ENCODE measurements at places on chromosomes 1 and 21. TPM values are rescaled to one million over a fixed set of nuclear protein-coding genes. Genes with fewer than 3 reads are reported as not detected.

Gene AKIRIN1
- 39.3 TPM for total RNA-seq

Gene KCNJ15
- total RNA-seq: 0.80 TPM

DNA sequence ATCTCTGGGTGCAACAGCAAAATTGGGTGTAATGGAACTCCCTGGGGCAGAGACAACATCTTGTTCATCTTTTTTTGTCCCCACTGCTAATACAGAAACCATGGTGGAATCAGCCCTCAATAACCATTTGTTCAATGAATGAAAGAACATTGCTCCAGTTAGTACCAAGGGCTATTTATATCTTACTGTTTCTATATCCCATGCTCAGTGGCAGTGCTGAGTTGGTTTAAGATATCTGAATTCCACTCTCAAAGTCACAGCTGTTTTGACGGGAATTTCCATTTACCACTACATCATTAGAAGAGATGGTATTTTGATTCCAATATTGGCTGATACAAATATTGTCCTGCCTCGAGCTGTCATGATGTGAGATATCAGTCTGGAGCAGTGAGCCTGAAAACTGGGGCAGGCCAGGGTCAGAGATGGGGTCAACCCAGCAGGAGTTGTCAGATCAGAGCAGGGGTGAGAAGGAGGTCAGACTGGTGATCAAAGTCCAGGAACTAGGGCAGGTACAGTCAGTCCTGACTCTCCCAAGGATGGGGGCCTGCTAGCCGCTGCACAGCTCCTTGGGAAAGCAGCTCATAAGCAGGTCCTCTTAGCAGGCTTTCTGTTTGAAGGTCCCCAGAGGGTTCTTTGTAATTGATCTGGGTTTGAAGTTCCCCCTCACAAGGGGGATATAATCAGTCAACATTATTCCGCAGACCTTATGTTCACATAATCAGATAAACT lies 5.8 kb upstream of the PHC2 start:
- H3K27ac ChIP-seq: peak overlapping the region; percentile 52
- H3K27me3 ChIP-seq: no peaks in the 10 kb centered on the region
- H3K36me3 ChIP-seq: no peaks in the 10 kb centered on the region
- no peak overlapping the region for H3K4me3 ChIP-seq

DNA sequence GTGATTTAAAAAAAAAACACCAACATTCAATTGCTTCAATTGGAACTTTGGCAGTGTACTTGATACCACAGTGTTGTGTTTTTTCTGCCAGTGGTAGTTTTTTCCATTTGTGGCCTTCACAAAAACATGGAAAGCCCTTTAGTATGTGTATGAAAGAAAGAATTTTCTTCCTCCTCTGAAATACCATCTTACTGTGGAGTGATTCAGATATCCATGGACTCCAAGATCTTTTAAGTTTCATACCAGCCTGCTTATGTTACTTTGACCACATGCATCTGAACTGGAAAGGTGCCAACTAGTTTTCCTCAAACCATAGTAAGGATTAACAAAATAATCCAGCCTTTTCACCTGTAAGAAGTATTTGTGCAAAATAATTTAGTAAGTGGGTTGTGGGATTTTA lies 3.4 kb downstream of the PPP2R5A start:
- no peaks in the 10 kb centered on the region for H3K27me3 ChIP-seq
- no peak for DNase-seq
- peak overlapping the region; percentile 0 for H3K27ac ChIP-seq
- H3K4me1 ChIP-seq: peaks cover 48% of the 10 kb centered on the region

GRCh38 chr1:57192222-57192621 lies 226.4 kb upstream of the C8B start:
- peaks cover 8% of the 10 kb centered on the region for H3K27me3 ChIP-seq
- DNase-seq: no peak
- no peaks in the 10 kb centered on the region for H3K4me1 ChIP-seq
- H3K36me3 ChIP-seq: no peaks in the 10 kb centered on the region

GRCh38 chr1:227437495-227438008 lies 119.3 kb upstream of the CDC42BPA start:
- peaks cover 22% of the 10 kb centered on the region for H3K4me1 ChIP-seq
- DNase-seq: no peak
- H3K36me3 ChIP-seq: no peaks in the 10 kb centered on the region
- H3K27ac ChIP-seq: no peak overlapping the region
- peak overlapping the region; percentile 14 for H3K4me3 ChIP-seq

DNA sequence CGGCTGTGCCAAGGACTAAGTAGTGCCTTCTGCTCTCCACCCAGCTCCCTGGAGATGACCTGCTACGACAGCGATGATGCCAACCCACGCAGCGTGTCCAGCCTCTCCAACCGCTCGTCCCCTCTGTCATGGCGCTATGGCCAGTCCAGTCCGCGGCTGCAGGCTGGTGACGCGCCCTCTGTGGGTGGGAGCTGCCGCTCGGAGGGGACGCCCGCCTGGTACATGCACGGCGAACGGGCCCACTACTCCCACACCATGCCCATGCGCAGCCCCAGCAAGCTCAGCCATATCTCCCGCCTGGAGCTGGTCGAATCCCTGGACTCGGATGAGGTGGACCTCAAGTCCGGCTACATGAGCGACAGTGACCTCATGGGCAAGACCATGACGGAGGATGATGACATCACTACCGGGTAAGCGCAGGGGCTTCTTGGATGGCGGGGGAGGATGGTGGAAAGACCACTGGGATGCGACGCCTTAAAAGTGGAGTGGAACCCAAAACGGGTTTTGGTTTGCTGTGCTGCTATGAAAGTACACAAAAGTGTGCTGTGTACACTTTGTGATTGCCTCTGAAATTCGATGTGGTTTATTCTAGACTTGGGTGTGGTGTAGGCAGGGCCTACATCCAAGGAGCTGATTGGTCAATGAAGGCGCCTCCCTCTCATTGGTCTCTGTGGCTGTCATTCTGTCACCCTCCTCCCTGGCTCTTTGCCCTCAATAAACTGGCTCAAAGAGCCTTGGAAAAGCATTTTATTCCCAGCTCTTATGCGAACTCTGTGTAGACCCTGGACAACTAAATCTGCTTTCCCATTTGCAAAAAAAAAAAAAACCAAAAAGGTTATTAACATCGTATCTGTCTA lies 110.4 kb upstream of the IPO9 start:
- peak overlapping the region; percentile 57 for H3K27ac ChIP-seq
- peaks cover 80% of the 10 kb centered on the region for H3K4me1 ChIP-seq
- H3K36me3 ChIP-seq: peaks cover 20% of the 10 kb centered on the region
- DNase-seq: peak; percentile 90
- no peaks in the 10 kb centered on the region for H3K27me3 ChIP-seq
- H3K4me3 ChIP-seq: no peak overlapping the region

DNA sequence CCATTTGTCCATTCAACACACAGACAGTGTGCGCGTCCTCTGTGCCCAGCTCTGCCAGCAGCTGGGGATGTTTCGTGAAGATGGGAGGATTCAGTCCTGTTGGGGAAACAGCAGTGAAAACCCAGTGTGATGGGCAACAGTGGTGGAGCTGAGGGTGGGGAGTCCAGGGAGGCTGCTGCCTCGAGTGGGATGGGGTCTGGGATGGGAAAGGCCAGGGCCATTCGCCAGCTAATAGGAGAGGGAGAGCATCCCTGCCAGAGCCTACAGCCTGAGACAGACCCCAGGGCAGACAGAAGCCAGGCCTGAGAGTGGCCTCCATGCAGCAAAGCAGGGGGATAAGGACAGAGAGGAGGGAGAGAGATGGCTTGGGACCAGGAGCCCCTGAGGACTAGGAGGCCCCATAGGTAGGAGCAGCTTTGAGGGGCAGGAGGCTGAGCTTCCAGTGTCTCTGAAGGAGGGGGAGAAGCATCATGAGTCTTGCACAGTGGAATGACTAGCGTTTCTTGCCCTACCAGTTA lies 252.6 kb downstream of the NPHP4 start:
- H3K36me3 ChIP-seq: no peaks in the 10 kb centered on the region
- H3K4me3 ChIP-seq: no peak overlapping the region
- H3K27me3 ChIP-seq: peaks cover 4% of the 10 kb centered on the region

DNA sequence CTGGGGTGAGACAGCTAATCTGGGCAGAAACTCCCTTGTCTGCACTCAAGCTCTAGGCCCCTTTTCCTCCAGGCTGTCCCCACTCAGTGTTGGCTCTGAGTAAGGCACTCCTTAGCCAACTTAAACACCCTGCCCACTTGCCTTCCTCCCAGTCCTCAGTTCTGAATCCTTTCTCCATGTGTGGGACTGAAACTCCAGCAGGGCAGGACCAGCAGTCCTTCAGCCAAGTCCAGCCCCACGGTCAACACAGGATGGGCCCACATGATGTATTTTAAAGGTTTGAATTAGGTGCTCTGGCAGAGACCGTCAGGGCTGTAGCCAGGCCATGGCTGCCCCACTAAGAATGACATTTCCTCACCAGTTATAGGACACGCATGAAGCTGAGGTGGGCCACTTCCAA lies 107.8 kb downstream of the EDEM3 start:
- peaks cover 35% of the 10 kb centered on the region for H3K4me1 ChIP-seq
- H3K36me3 ChIP-seq: peaks cover 2% of the 10 kb centered on the region
- H3K27ac ChIP-seq: no peak overlapping the region
- no peak overlapping the region for H3K4me3 ChIP-seq
- no peak for DNase-seq
- peaks cover 2% of the 10 kb centered on the region for H3K27me3 ChIP-seq

DNA sequence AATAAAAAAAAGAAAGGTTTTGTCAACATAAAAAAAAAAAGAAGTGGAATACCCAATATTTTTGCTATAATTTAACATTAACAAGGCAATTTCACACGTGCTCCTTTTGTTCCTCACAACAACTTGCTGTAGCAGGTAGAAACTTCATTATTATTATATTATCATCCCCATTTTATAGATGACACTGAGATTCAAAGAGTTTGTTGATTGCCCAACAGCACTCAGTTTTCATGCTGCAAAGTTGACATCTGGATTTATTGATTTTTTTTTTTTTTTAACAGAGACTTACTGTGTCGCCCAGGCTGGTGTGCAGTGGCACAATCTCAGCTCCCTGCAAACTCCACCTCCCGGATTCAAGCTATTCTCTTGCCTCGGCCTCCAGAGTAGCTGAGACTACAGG lies 8.9 kb upstream of the ESRRG start:
- H3K27me3 ChIP-seq: peaks cover 8% of the 10 kb centered on the region
- DNase-seq: no peak
- H3K4me3 ChIP-seq: no peak overlapping the region
- H3K4me1 ChIP-seq: no peaks in the 10 kb centered on the region
- no peak overlapping the region for H3K27ac ChIP-seq
